ENCODE measurements at places on chromosomes 11 and 22.

DNA sequence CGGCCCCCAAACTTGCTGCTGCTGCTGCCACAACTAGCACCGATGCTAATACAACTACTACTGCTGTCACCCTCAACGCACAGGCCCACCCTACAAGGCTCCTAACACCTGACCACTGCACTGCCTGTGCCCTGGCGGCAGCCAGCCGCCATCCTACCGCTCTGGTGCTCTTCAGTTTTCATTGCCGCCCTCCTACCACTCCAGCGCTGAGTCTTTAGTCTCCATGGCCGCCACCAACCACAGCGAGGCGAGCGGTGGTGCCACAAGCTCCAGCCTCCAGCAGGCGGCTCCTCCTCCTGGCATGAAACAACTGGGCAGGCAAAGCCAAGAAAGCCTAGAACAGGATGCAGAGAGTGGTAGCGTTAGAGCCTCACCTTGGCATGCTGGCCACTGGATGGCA is 5.0 kb upstream of the RFPL3 start:
- no peak for DNase-seq

DNA sequence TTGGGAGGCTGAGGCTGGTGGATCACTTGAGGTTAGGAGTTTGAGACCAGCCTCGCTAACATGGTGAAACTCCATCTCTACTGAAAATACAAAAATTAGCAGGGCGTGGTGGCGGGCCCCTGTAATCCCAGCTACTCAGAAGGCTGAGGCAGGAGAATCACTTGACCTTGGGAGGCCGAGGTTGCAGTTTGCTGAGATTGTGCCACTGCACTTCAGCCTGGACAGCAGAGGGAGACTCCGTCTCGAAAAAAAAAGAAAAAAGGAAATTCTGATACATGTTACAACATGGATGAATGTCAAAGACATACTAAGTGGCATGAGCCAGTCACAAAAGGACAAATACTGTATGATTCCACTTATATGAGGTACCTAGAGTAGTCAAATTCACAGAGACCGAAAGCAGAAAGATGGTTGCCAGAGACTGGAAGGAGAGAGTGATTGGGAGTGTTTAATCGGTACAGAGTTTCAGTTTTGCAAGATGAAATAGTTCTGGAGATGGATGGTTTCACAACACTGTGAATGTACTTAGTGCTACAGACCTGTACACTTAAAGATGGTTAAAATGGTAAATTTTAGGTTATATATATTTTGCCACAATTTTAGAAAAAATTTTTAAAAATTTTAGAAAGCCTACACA is 92.3 kb downstream of the BLID start:
- no peak for DNase-seq

GRCh38 chr11:235609-235996 is 539 bp downstream of the SIRT3 start:
- no peak for DNase-seq

DNA sequence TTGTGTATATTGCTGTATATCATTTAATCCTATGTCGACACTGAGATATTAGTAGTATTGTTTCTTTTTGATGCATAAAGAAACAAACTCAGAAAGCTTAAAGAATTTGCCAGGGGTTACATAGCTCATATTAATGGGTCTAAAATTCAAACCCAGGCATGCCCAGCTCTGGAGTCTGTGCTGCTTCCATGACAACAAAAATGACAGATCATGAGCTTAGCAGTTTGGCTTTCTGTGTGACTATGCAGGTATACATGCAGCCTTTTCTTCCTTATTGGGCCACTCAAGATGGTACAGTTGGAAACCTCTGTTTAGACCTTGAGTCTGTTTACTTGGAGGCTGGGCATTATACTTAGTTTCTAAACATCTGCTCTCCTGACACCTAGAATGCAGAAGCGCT is 220.5 kb upstream of the TENM4 start:
- DNase-seq, result no peak

DNA sequence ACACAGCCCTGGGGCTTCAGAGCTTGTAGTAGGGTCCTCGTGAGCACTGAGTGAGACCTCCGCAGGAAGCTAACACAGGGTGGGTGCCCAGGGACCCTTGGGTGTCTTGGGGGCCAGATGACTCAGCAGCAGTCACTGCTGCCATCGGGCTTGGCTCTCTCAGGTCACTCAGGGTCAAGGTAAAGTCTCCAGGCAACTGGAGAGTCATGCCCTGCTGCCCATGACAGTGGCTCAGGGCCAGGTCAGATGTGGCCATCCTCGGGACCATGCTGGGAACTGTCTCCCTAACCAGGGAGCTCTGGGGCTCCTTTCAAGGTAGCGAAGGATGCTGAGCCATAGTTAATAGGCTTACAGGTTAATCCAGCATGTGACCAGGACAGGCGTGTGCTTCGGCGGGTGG is 44.4 kb upstream of the SLC22A12 start:
- no peak for DNase-seq

- no peak for DNase-seq
Observed at GRCh38 chr11:12088047-12088481, 22.3 kb upstream of the MICAL2 start.

DNA sequence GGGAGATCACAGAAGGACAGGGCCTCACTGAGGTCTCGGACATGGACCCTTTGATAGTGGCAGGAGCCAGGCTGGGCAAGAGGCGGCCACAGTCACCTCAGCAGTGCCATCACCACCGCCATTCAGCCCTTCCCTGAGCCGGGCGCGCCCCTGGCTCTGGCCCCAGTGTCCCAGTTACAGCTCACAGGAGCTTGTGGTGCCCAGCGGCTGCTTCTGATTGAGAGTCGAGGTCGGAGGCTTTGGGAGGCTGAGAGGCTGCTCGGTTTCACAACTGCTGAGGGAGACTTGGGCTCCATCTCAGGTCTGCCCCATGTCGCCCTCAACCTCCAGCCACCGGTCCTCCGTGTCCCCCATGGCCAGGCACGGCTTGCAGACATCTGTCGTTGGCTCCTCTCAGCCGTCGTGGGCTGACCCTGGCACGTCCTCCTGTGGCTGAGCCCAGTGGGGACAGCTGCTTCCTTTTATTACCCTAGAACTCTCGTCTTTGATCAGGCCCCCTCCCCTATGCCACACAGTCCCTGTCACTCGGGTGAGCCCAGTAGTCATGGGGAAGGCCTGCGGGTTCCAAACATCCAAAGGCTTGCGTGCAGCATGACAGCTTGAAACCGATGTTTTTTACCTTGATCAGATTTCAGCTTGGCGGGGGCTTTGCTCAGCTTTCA is 28.4 kb upstream of the PPP6R3 start:
- no peak for DNase-seq

GRCh38 chr11:111176603-111177002 is 68.9 kb upstream of the POU2AF2 start:
- no peak for DNase-seq

DNA sequence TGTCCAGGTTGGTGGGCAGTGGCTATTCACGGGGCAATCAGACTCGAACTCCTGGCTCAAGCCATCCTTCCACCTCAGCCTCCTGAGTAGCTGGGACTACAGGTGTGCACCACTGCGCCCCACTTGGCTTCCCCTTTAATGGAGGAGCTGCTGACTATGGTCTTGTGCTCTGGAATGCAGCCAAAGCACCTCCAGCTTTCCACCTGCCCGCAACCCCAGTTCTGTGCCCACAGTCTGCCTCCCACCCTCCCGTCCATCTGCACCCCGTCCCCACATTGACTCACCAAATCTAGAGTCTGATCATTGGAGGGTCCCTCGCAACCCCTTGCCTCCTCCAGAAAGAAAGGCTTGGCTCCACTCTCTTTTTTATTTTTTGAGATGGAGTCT is 41.0 kb downstream of the KCNJ4 start:
- no peak for DNase-seq

DNA sequence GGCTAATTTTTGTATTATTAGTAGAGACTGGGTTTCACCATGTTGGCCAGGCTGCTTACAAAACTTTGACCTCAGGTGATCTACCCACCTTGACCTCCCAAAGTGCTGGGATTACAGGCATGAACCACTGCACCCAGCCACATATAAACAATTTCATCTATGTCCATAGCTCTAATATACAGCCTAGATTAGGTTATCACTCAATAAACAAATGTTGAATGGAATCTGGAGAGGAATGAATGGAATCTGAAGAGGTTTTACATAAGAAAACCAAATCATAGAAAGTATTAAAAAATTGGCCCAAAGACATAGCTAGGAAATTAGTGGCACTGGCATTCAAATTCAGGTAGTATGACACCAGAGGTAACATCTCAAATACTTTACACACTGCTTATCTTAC is 1401.4 kb upstream of the TENM4 start:
- no peak for DNase-seq

GRCh38 chr11:116461789-116462188 is 311.0 kb downstream of the BUD13 start:
- no peak for DNase-seq

- no peak for DNase-seq
Observed at GRCh38 chr22:48491451-48491941, 1336.2 kb downstream of the BRD1 start.

DNA sequence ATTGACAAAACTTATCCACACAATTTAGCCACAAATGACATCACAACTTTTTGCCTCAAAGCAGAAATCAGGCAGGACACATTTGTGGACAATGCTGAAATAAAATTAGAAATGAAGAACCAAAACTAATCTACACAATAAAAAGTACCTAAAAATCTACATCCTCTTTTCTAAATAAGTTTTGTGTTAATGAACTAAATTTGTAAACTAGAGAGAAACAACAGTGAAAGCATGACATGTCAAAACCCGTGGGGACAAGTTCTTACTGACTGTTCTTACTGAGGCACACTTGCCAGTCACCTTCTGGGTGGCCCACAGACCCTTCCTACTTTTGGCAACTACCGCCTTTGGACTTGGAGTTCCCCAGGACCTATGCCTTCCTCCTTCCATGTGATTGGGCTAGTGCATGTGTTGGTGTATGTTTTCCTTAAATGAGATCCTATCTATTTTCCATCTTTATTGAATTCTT is 60.7 kb upstream of the MUC15 start:
- DNase-seq, result no peak

GRCh38 chr11:19920982-19921381 is 208.3 kb downstream of the NAV2 start:
- DNase-seq, result no peak

- no peak for DNase-seq
Observed at GRCh38 chr11:36425561-36426081, 84.5 kb downstream of the TRAF6 start.

- DNase-seq, result no peak
Observed at GRCh38 chr11:32259641-32260081, 168.8 kb downstream of the RCN1 start.

GRCh38 chr22:37146051-37146385 is 3.7 kb downstream of the IL2RB start:
- no peak for DNase-seq

GRCh38 chr11:9138612-9139579 is 47.5 kb upstream of the SCUBE2 start:
- no peak for DNase-seq

DNA sequence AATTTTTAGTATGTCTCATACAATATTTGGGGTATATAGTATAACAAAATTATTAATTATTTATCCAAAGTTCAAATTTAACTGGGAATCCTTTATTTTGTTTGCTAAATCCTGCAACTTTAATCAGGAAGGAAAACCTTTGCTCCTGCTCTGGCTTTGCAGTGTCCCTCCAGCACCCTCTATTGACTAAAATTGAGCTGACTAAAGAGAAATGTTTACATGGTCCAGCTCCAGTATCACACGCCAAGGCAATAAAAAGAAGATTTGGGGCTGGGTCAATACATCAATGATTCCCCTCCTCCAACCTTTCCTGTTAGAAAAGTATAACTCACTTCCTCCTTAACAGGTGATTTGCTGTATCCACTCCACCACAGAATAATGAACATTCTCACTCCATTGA is 153.0 kb upstream of the LRRC4C start:
- DNase-seq, result no peak

- DNase-seq, result no peak
Observed at GRCh38 chr11:110425751-110426545, 3.8 kb upstream of the FDX1 start.

GRCh38 chr11:72576243-72576595 is 98.0 kb downstream of the PDE2A start:
- DNase-seq, result no peak

DNA sequence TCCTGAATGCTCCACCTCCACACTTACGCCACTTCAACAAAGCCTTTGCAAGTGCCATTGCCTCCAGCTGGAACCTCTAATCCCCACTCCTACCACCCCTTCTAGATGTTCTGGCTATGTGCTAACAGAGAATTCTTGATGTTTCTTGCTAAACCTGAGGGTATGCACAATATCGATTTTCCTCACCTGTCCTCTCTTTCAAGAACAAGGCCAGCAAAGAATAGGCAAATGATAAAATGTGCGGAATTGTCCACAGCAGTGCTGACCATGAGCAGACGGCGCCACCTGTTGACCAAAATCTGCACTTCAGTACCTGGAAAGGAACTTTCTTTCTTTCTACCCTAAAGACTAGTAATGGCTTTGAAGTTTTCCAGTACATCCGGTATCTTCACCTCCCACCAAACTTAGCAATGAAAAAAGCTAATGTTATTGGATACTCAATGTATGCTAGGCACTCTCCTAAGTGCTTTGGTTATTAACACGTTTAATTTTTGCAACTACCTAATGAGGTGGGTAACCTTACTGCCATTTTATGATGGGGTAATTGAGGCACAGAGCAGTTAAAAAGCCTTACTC is 3.4 kb downstream of the TIMM10 start:
- DNase-seq, result no peak

- no peak for DNase-seq
Observed at GRCh38 chr22:45322873-45323525, 13.3 kb downstream of the FAM118A start.

DNA sequence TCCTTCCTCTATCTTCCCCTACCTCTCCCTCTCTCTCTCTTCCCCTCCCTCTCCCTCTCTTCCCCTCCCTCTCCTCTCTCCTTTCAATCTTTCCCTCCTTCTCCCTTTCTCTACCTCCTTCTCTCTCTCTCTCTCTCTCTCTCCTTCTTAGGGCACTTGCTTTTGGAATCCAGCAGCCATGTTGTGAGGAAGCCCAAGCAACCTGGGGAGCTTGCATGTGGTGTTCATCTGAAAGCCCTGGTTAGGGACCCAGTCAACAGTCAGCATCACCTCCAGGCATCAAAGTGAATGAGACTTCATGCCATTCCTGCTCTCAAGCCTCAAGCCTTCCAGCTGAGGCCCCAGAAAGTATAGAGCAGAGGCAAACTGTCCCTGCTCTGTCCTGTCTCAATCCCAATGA is 65.6 kb upstream of the SHISAL1 start:
- no peak for DNase-seq
